Left hindlimb (tissue), 1 donor: ENCODE measurements at places on chromosomes 7 and 10.

GRCh38 chr7:140631021-140631420, 9.6 kb downstream of the DENND2A start:
- no peak for DNase-seq

DNA sequence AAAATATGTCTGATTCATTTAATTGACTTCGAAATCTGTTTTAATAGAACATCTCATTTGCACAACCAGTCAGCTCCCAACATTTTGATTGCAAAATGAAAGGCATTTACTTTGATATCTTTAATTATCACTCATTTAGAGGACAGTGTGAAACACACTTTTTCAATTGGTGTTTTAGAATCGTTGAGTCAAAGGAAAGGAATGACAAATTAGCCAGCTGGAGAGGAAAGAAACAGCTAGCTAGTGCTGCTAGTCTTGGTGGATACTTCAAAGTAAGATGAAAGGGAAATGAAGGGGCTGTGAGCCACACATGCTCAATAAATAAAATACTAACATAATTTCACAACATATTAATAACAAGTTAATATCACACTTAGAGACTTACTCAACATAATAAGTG, 570.2 kb downstream of the PHTF2 start:
- DNase-seq, result no peak

DNA sequence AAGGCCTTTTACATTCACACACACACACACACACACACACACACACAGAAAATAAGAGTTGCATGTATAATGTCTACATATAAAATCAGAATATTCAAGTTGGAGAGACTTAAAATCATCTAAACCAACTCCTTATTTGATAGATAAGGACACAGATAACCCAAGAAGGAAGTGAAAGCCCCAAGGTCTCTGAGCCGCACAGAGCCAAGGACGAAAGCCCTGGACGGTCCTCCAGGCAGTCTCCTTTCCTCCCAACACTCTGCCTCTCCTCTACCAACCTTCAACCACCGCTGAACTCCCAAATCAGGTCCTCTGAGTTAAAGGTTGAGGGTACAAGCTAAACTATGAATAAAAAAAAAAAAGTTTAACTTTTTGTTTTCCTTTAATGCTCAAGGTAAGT, 28.2 kb downstream of the UBE2H start:
- no peak for DNase-seq

- peak; percentile 55 for DNase-seq
These were observed 93.5 kb downstream of the WNT2 start for GRCh38 chr7:117229350-117229749.

GRCh38 chr7:4745971-4746919, 29.2 kb upstream of the AP5Z1 start:
- DNase-seq, result no peak

DNA sequence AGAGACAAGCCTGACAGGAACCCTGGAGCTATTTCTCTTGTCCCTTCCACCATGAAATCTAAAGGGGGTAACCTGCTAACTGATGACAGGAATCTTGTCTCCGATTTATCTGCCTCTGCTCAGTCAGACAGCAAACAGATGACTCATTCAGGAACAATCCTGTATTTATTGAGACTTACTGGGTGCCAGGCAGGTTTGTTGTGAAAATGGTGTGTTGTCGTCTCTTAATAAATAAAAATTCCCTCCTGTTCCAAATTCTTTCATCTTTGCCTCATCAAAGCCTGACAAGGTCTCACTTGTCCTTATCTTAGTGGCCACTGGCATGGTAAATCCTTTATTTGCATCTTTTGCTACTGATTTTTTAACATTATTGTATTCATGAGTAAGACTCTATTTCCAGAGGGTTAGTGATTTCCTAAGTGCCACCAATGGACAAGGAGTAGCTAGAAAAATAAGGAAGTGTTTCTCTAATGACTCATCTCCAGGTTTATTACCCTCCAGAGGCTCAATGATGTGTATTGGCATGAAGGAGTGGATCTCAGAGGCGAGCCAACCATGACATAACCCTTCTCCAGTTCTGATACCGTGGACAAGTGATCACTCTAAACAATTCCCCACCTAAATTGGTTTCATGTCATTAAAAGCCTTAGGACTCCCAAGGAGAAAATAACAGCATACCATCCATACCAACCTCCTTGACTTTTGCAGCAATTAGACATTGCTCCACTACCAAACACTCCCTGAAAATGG, 724.0 kb downstream of the GRID1 start:
- no peak for DNase-seq

GRCh38 chr7:133275446-133276095, 22.7 kb downstream of the EXOC4 start:
- no peak for DNase-seq

- DNase-seq, result no peak
These were observed 542.4 kb upstream of the ADARB2 start for GRCh38 chr10:2279711-2280110.

GRCh38 chr10:127414024-127414423, 135.1 kb upstream of the NPS start:
- DNase-seq, result no peak

DNA sequence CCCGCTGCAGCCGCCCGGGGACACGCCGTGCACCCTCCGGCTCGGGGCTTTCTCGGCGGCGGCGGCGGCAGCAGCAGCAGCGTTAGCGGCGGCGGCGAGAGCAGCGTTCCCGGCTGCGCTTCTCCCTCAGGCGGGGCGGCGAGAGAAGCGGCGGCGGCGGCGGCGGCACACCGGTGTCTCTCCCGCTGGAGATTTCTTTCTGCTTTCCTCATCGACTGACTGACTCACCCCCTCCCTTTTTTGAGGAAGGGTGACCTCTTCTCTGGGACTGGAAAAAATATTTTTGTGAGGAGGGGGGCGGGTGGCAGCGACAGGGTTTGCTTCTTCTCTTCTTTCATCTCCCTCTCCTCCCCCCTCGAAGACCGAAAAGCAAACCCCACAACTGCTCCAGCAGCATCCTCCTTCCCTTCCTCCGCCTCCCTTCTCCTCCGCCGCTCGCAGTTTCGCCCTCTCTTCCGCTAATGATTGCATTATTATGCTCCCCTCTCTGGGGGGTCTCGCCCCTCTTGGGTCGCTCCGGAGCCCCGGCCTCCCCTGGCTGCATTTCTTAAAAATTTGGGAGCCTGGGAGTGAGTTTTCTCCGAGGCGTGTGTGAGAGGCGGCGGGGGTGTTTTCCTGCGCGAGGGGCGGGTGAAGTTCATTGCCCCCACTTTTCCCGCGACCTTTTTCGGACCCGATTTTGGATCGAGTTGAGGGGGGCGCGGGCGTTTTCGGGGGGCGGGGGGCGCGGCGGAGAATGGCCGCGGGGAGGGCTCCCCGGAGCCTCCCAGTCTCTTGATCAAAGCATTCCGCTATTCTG, 411 bp downstream of the AUTS2 start:
- no peak for DNase-seq

- no peak for DNase-seq
These were observed 5.8 kb downstream of the ADO start for GRCh38 chr10:62810156-62810902.

- DNase-seq, result no peak
These were observed 57.7 kb downstream of the SLC16A9 start for GRCh38 chr10:59651902-59652301.

DNA sequence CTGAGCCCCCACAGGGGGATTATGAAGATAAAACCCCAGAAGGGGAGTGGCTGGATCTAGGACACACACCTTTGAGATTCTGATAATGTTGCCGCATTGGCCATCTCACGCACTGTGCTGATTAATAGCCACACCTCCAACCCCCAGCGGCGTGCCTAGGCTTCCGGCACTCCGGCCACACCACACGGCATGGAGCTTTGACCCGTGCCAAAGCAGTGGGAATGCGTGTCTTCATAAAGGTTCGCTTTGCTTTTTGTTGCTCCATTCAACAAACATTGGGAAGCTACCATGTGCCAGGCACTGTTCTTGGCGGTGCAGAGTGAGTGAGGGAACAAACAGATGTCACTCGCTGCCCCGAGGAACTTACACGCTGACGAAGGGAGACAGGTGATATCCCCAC, 117.6 kb downstream of the TCERG1L start:
- no peak for DNase-seq

DNA sequence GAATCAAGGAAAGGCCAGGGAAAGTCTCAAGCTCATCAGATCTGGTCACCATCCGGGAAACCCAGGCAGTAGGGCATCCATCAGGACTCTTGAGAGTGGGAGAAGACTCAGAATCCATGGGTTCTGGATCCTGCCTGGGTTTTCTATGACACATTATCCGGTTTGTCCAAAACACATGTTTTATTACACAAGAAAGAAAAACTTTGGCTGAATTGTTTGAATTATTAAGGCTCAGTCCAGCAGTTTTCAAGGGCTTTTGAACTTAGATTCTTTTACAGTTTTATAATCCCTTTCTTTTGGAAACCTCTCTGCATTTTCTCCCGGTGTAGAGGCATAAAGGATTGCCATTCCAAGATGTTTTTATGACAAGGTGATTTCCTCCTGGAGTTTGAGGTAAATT, 528.5 kb upstream of the MGMT start:
- no peak for DNase-seq

DNA sequence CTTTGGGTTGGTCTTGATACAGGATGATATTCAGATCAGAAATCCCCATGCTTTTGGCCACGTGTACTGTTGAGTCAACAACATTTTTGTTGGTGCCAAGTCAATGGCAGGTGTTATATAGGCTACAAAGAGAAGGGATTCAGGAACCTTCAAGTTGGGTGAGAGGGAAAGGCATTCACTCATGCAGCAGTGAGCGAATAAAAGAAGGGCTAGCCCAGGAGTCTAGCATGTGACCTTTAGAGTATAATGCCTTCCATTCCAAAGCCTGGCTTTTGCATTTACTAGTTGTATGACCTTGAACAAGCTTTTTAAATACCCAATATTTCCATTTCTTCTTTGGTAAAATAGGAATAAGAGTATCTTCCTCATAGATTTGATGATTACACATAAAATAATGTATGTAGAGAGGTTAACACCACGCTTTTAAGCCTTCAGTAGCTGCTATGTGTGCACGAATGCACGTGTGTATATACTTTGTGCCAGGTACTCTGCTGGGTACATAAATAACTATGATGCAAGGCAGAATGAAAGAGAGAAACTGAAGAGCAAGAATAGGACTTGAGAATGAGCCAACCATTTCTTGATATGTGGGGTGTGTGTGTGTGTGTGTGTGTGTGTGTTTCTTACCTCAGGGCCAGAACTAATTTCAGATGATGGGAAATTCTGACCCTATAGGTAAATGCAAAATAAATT, 163.6 kb downstream of the PDE1C start:
- no peak for DNase-seq

DNA sequence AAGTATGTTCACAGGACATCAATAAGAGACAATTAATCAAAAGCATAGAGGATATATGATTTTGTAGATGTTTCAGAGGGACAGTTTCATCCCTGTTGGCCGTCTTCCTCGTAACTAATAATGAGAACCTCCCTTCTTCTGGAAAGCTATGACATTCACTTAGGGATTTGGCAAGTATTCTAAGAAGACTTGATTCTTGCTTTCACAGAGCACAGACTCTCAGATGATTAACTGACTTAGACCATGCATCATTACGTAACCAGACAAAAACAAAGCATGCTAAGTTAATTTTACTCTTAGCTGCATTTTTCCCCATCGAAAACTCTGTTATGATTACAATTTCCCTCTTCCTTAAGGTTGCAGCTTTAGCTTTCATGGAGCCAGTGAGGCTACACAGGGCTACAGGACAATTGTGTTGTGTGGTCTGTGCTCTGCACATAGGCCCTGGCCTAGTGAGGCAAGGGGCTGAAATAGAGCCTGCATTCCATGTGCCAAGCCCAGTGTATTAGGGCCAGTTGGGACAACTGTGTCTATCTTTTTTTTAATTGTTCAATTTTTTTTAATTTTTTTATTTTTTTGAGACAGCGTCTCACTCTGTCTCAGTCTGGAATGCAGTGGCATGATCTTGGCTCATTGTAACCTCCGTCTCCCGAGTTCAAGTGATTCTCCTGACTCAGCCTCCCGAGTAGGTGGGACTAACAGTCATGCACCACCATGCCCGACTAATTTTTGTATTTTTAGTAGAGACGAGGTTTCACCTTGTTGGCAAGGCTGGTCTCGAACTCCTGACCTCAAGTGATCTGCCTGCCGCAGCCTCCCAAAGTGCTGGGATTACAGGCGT, 105.3 kb downstream of the PLXDC2 start:
- DNase-seq, result no peak

GRCh38 chr10:108556186-108556585, 1367.1 kb downstream of the XPNPEP1 start:
- DNase-seq, result no peak

GRCh38 chr7:19932549-19933249, 159.3 kb upstream of the TMEM196 start:
- no peak for DNase-seq

DNA sequence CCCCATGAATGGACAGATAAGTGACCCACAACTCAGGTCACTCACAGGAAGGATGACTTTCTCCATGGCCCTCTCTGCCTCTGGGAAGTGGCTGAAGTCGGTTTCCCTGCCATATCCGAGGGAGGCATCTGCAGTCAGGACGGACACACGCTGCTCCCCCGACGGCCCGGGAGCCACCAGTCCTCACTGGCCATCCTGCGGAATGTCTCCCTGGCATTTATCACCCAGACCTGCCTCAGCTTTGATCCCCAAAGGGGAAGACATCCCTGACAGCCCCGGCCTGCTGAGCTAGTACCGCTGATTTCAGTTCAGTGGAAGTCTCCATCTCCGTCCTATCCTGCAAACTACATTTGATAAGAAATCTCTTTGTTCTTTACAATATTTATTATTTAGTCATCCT, 339.5 kb upstream of the MKI67 start:
- no peak for DNase-seq

- DNase-seq, result no peak
These were observed 18.1 kb upstream of the MACC1 start for GRCh38 chr7:20235288-20235687.

DNA sequence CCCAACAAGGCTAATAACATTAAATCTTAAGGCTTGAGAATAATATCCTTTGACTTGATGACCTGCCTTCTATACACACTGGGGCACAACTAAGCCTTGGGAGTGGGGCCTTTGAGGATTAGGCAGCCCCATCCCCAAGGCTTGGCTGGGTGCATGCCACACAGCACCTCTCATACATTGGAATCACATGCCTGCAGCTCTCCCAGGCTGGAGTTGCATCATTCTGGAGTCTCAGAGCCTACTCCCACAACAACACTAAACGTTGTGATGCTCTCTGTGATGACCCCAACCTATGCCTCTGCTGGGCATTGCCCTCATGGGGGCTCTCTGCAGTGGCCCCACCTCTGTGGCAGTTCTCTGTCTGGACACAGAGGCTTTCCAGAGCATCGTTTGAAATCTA, 31.9 kb upstream of the SGCE start:
- no peak for DNase-seq

- no peak for DNase-seq
These were observed 86.4 kb downstream of the TMEM106B start for GRCh38 chr7:12297283-12298108.

DNA sequence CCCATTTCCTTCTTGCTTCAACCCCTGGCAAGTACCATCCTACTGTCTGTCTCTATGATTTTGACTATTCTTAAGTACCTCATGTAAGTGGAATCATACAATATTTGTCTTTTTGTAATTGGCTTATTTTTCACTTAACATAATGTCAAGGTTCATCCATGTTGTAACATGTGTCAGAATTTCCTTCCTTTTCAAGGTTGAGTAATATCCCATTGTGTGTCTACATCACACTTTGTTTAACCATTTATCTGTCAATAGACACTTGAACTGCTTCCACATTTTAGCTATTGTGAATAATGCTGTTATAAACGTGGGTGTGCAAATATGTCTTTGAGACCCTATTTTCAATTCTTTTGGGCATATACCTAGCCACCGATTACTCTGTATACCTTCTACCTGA, 14.0 kb upstream of the CDK14 start:
- DNase-seq, result no peak

- DNase-seq, result no peak
These were observed 2.9 kb downstream of the COA1 start for GRCh38 chr7:43726466-43726865.

GRCh38 chr7:108093851-108094331, 36.3 kb downstream of the LAMB4 start:
- DNase-seq, result no peak
